ENCODE measurements at places on chromosomes 1 and 21.

DNA sequence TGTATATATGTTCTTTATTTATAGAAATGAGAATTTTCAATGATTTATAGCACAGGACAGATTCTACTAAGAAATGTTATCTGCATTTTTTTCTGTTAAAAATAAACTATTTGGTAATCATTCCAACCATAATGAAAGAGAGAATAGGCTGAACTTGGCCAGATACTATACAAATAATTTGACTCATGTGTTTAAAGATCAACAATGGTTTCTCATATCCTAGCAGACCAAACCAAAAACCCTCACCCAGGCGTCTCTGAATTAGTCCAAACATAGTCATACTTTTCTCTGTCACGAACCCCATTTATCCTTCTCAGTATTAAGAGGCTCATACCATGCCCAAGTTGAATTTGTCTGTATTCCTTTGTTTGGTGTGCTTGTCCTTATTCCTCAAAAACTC is 40.3 kb downstream of the RPE65 start:
- ATAC-seq = no peak

GRCh38 chr1:150165622-150166612 is 16.2 kb downstream of the PLEKHO1 start:
- peak; percentile 50 for ATAC-seq

GRCh38 chr1:54325703-54326461 is 80.3 kb downstream of the SSBP3 start:
- ATAC-seq = no peak

DNA sequence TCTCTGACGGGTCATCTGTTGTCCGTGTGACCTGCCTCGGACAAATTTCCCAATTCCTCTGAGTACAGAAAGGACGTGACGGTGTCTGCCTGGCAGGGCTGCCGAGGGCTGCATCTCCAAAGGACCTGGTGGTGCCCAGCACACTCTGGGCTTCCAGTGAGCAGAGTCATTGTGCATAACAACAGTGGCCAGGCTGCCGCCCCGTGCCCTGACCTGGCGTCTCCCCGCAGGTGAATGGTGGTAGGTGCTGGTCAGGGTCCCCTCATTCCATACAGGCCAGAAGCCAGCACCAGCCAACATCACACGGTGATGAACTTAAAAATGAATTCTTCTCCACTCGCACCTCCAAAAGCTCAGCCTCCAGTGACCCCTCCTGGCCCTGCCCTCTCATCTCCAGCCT is 28.2 kb downstream of the PRDM16 start:
- no peak for ATAC-seq

DNA sequence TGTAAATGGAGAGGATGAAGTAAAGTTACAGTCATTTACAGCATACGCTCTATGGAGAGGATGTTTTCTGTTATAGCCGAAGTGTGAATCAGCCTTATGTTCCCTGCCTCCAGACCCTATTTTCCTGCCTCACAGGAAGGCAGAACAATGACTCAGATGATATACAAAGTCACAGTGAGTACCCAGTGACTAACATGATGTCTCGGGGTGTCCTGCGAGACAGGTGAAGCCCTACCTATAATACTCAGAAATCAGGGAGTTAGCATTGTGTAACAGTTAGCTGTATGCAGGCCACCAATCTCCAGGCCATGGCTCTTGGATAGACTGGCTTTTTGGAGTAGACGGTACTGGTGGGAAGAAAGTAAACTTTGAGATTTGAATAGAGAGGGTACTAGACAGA is 55.6 kb upstream of the FBXO28 start:
- ATAC-seq = no peak

DNA sequence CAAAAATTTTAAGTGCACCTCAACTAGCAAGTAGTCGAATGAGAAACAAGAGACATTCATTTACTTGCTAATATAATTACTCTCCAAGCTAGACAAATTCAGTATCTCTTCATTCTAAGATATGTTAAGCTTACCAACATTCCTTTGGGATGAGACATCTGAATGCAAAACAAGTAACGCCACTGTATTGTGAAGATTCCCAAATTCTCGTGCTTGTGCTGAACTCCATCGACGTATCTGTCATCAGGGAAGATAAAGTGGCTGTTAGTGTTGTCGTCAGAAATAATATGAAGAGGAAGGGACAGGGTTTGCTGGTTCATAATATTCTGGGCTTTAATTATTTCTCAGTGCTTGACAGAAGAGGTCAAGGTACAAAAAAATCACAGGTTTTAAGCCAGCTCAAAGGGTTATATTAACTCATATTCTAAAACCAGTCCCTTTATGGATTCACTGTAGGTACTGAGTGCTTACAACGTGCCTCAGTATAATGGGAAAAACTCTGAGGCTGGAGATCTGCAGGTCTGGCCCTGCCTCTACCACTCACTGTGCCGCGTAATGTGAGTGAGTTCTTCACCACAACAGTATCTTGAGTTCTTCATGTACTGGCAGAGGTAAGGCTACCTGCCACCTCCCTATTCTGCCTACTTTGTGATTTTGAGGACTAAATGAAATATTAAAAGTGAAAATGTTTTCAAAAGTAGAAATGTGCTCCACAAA is 42.0 kb downstream of the PCSK9 start:
- ATAC-seq = no peak

DNA sequence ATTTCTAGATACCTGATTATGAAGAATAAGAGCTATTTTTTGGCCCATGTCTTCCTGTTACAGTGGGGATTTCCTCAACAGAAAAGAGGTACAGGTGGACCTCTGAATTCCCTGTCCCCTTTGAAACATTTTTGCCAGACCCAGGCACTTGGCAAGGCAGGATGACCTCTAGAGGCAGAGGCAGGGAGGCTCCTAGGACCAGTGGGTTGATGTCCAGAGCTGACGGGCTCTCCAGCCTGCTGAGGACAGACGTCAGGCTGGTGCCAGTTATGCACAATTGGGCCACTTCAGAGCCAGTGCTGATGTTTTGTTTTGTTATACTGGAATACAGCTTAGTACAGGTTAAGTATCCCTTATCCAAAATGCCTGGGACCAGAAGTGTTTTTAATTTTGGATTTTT is 18.5 kb upstream of the A3GALT2 start:
- no peak for ATAC-seq

DNA sequence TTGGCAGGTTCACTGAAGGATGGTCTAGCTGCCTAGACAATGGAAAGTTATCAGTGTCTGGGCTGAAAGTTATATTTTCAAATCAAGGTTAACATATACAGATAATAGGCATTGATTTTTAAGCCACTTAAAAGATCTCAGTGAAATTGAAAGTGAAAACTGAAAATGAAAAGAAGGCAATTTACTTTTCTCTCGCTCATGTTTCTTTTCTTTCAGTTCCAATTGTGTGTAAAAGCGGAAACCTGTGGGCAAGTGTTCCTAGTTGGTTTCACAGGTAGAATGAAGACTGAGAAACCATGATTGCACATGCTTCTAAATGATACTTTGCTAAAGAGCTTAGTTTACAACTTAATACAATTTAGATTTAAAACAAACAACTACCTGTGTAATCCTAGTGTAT is 383.7 kb downstream of the ZP4 start:
- peak; percentile 25 for ATAC-seq

DNA sequence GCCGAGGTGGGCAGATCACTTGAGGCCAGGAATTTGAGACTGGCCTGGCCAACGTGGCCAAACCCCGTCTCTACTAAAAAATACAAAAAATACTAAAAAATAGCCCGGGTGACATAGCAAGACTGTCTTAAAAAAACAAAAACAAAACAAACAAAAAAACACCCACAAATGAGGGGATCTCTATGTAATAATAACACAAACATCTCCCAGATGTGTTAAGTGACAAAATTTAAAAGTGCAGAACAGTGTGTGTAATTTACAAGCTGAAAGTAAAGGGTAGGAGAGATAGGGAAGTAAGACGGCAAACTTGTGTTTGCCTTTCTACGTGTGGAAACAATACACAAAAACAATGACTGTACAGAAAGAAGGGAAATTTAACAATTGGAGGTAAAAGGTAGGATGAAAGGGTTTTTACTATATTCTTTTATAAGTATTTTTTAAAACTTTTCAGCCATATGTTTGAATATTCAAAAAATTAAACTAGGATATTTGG is 36.3 kb downstream of the ARID4B start:
- ATAC-seq = no peak

- no peak for ATAC-seq
These were observed 9.2 kb downstream of the GPR157 start for GRCh38 chr1:9119745-9120144.

- ATAC-seq = peak; percentile 57
These were observed 2.7 kb downstream of the FAM110D start for GRCh38 chr1:26161415-26162219.

DNA sequence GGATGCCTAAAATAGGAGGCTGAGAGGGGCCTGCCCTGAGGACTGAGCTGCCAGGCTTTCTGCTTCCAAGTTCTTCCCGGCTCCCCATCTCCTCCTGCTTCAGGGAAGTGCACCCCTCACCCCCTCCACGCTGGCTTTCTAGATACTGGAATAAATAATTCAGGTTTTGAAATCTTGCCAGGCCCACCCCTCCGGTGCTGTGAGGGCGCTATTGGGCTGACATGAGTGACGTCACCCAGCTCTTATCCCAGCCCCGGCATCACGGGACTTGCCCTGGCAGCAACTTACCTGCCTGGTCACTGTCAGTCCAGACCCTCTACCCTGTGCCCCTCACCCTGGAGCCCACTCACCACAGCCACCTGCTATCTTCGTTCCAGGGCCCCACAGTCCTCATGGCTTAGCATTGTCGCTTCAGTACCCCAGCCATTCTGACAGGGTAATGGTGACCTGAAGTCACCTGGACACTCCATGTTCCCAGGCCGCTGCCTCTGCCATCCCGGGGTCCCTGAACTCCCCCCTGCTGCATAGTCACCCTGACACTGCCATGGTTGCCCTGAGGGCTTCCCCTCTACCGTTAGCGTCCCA is 819 bp upstream of the GPR3 start:
- no peak for ATAC-seq

- no peak for ATAC-seq
These were observed 47.1 kb downstream of the PTGS2 start for GRCh38 chr1:186633116-186633515.

- ATAC-seq = no peak
These were observed 16.8 kb upstream of the MARK1 start for GRCh38 chr1:220511179-220511578.

DNA sequence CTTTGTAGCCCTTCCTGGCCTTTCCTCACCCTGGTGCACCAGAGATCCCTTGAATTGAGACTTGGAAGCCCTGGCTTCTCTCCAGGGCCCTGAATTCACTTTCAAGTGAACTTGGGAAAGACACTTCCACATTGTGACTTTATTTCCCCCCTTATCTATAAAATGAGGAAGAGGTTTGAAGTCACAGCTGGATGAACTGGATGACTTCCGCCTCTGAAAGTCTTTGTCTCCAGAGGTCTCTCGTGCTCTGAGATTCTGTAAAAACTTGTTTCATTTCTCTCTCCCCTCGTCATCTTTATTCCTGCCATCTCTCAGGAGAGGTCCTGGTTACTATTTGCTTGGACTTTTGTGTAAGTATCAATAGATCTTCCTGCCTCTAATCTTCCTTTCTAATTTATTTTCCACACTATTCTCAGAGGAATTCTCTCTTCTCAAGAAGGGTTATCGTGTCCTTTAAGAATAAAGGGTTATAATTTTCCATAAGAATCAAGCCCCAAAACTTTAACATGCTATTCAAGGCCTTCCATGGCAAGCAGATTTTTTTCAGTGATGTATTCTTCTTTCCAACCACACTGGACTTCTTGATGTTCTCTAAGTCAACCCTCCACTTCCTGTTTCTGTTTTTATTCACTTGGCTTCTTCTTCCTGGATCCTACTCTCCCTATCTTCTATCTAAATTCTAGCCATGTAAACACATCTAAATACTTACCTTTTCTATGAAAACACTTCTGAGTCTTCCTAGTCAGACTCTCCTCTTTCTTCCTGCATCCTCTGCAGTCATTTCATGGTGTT is 6.5 kb upstream of the RPTN start:
- no peak for ATAC-seq

- no peak for ATAC-seq
These were observed 4.0 kb upstream of the CAP1 start for GRCh38 chr1:40036574-40036973.

DNA sequence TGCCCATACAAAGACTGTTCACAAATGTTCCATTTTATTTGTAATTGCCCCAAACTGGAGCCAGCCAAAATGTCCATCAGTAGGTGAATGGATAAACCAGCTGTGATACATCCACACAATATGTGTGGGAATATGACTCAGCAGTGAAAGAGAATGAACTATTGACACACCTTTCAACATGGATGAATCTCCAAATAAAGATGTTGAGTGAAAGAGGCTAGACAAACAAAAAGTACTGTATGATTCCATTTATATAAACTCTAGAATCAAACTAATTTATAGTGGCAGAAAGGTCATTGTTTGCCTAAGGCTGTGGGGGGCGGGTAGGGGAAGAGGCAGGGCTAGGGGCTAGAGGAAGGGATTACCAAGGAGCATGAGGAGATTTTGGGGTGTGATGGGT is 4.5 kb downstream of the DHCR24 start:
- ATAC-seq = no peak

DNA sequence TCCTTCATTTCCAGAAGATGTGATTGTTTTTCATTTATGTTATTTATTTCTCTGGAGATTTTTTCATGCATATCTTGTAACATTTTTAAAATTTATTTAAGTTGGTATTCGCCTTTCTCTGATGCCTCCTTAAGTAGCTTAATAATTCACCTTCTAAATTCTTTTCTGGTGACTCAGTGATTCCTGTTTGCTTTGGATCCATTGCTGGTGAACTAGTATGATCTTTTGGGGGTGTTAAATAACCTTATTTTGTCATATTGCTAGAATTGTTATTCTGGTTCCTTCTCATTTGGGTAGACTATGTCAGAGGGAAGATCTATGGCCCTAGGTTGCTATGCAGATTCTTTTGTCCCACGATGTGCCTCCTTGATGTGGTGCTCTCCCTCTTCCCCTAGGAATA is 1347.2 kb upstream of the B3GALT2 start:
- no peak for ATAC-seq

- peak; percentile 20 for ATAC-seq
These were observed 65.8 kb downstream of the SIK1 start for GRCh38 chr21:43361127-43361492.

DNA sequence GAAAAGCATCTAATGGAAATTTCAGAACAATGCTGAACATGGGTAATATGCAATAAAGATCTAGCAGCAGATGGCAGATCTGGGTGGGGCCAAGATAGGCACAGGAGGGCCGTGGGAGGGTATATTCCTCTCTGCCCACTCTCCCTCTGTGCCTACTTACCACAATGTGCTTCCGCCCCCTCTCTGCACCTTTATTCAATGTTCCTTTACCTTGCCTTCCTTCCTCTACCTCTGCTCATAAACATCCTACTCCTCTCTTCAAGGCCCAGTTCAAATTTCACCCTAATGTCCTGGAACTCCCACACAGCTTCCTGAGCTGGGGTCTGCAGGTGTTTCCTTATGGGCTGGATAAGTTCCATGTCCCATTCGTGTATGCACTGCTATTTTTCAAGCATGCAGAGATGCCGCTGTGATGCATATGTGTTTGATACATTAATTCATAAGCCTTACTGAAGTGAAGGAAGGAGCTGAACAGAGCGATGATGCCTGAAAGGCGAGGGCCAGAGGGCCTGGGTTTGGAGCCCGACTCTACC is 65.6 kb upstream of the EDEM3 start:
- ATAC-seq = no peak

Data from activated CD4-positive, CD25-positive, alpha-beta regulatory T cell treated with anti-CD3 and anti-CD28 coated beads, Interleukin-2, amount 50 U/mL, for 24 hours (primary cell).